ENCODE measurements at places on chromosomes 11 and 22.

GRCh38 chr11:111378861-111379601 is at the start of gene POU2AF1:
POU2AF1 (minus strand) TSS chr11:111379275; CDS start chr11:111379177, 98 bp downstream.
- peak; percentile 19 for DNase-seq

DNA sequence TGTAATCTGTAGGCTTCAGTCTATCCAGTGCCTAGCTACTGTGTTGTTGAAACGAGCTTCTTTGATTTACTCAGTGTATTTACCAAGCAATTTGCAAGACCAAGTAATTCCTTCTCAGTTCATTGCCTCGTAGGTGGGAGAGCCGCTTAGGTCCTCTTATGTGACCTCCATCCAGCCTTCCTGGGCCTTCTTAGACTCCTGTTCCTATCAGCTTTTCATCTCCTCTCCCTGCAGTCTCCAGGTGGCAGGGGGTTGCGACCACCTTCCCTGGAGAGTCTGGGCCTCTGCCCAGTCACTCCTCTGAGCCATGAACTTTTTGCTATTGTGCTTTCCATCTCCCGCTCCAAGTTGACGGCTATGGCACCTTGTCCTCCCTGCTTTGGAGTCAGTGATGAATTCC is 251.8 kb downstream of the KIRREL3 start:
- DNase-seq, result no peak

DNA sequence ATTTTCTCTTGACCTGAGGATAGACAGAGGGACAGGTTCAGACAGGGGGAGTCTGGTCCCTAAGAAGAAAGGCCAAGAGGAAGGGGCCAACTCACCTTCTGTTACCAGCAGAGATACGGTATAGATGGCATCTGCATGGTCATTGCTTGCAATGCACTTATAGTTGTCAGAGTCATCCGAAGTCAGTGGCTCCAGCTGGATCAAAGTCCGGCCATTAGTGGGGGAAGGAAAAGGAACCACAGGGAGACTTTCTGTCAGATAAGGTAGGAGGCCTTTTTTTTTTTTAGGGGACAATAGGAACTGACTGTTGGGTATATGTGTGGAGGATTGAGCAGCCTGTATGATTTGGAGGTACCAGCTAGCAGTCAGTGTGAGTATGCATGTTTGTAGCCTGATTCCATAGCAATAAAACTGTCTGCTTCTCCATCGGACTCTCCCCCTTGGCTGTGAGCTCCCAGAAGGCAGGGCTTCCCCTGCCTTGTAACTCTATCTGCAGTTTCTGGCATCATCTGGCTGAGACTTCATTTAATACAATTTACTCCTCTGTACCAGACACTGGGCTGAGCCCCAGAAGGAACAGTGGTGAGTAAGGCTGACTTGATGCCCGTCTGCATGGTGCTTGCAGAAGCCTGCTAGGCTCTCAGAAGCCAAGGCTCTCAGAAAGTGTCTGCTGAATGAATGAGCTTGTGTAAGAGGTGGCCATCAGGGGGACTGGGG is 5.7 kb downstream of the IGSF22 start:
- DNase-seq, result no peak

GRCh38 chr22:20282901-20283673 is 15.0 kb upstream of the RTN4R start:
- no peak for DNase-seq

GRCh38 chr22:25892678-25893077 is 150.7 kb downstream of the MYO18B start:
- no peak for DNase-seq

GRCh38 chr11:118281284-118281683 is 17.2 kb upstream of the MPZL2 start:
- no peak for DNase-seq
